ENCODE measurements at places on chromosomes 11 and 22. TPM values are rescaled to one million over a fixed set of nuclear protein-coding genes. Genes with fewer than 3 reads are reported as not detected.

Gene KDM4D
- 1.5 TPM for total RNA-seq

Gene BLID
- not detected for total RNA-seq

Gene FADD
- total RNA-seq, result 32.7 TPM

Gene ALDH3B2
- total RNA-seq, result not detected

Gene LYVE1
- total RNA-seq, result 0.13 TPM

Gene KLHL35
- 0.21 TPM for total RNA-seq

Gene OR6T1
- not detected for total RNA-seq

Gene WT1
- total RNA-seq, result not detected

Gene FLRT1
- total RNA-seq, result not detected

Gene ZW10
- total RNA-seq, result 14.4 TPM

GRCh38 chr11:67401495-67402191, at the start of gene PPP1CA:
Gene PPP1CA (minus strand): TSS chr11:67401858. CDS start chr11:67401782, 76 bp downstream.
- no peak for DNase-seq

GRCh38 chr11:88300888-88301487, 36.5 kb downstream of the CTSC start:
- DNase-seq, result no peak

DNA sequence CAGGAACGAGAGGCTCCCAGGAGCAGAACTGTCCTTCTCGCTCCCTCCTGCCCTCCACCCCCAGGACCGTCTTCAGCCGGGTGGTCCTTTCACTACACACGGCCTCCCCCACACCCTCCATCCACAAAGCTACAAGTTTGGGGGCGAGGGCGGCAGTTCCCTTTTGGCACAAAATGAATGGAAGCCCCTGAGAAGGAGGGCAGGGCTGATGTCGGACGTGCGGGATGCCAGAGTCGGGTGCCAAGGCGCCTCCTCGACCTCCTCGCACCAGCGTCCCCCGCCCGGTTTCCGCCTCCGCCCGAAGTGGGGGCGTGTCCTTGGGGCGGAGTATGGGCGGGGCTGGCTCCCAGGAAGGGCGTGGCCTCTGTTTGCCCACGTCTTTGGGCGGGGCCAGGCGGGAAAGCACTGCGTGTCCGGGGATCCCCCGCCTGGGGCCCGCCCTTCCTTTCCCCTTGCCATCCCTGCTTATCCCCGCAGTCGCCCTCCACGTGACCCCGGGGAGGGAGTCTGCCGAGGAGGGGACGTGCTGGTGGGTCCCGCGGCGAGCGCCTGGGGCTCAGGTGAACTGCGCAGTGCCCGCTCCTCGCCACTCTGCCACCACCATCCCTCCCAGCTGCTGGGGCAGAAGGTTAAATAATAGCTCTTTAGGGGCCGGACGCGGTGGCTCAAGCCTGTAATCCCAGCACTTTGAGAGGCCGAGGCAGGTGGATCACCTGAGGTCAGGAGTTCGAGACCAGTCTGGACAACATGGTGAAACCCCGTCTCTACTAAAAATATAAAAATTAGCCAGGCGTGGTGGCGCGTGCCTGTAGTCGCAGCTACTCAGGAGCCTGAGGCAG, 937 bp upstream of the EFEMP2 start:
- peak; percentile 87 for DNase-seq

- DNase-seq, result no peak
Measured at GRCh38 chr11:132231656-132232347, 861.4 kb downstream of the NTM start.

DNA sequence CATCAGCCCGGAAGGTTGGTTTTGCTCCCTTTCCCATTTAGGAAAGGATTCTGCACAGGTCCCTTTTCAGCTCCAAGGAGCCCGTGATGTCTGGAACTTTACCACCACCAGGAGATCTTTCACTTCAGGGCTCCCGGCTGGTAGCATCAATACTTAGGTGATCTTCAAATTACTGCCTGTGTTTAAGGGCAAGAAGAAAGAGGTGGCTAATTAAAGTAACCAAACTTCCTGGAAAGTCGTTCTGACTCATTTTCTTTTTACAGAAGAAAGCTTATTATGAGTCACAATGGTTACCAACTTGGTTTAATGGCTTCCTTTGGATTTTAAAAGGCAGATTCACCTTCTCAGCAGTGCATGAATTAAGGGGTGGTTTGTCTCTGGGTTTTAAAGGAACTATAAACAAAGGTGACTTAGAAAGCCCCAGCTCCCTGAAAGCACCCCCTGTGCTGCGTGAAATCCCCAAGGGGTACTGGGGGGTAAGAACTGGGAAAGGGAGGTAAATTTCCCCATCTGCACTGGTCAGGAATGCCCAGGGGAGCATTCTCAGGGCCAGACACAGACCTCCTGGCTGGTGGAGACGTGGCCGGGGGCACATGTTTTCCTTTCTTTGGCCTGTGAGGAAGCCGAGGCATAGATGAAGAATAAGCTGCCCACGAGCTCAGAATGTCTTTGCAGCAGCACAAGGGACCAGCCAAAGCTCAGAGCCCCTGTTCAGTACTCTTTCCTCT, 8.8 kb downstream of the POU2F3 start:
- peak; percentile 93 for DNase-seq

- no peak for DNase-seq
Measured at GRCh38 chr11:105720096-105720495, 110.2 kb downstream of the GRIA4 start.

DNA sequence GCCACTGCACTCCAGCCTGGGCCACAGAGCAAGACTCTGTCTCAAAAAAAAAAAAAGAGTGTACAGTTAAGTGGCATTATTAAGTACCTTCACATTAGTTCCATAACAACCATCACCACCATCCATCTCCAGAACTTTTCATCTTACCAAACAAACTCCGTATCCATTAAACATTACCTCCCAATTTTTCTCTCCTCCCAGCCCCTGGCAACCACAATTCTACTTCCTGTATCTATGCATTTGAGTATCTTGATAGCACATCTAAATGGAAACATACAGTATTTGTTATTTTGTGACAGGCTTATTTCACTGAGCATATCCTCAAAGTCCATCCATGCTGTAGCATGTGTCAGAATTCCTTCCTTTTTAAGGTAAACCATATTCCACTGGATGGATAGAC, 46.8 kb downstream of the DGCR2 start:
- no peak for DNase-seq

GRCh38 chr11:3942160-3942955, 86.9 kb downstream of the STIM1 start:
- DNase-seq, result no peak

DNA sequence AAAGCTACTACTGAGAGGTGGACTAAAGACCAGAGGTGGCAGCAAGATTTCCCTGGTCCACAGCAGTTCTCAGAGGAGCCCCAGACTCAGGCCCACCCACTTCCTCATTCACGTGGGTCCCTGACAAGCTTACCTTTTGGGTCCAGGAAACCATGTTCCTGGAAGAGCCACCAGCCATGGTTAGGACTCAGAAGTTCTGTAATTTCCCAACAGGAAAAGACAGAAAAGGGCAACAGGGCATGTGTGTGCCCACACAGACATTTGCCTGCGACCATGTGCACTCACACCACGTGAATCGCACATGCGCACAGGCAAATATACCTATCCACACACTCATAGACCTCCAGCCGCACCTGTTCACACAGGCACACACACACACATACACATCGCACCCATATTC, 42.9 kb downstream of the LRRC32 start:
- no peak for DNase-seq

DNA sequence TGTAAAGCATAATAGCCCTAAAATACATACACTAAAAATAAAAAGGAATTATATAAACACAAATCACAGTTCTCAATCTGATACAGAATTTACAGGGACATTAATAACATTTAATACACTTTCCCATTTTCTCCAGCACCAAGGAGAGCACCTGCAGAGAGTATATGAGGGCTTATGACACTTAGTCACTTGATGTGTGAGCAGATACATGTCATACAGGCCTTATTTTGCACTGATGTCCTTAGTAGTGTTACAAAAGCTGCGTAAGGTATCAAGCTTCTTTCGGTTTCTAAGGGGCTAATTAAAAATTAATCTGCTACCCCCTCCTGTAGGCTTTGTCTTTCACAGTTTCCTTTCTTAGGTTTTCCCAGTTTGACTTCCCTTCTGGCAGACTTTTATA, 61.3 kb downstream of the TRIM44 start:
- no peak for DNase-seq

DNA sequence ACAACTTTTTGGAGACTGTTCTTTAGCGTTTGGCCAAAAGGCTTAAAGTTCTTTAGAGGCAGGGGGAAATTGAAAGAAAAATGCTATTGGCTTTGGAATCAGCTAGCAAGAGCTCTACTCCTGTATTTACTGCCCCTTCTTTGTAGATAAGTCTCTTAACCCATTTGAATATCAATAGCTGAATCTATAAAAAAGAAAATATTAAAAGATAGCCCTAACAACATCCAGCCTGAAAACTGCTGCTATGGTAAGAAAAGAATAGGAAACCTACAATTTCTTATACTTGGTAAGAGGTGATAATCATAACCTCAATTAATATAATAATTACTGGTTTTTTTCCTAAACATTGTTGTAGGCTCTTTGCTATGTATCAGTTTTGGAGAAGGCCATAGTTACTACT, at the start of gene OR5B12:
Gene OR5B12, minus strand, starts transcription at position 101 of the 400 bp plus-strand sequence. CDS start 2,085 bp downstream, outside the sequence.
- no peak for DNase-seq

DNA sequence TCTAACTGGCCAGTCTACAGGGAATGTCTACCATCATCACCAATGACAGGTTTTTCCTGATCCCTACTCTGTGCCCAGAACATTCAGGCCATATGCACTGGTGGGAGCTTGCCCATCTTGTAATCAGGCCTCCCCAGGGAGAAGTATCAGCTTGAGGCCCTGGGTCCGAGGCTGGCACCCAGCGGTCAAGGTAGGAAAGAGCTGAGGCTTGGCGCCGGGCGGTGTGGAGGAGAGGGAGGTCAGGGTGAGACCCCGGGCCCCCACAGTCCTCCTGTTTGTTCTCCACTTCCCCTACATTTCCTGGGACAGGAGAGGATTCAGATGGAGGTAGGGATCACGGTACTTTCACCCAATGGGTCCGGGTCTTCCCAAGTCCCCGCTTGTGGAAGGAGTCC, 15.5 kb downstream of the TSKU start:
- DNase-seq, result no peak

DNA sequence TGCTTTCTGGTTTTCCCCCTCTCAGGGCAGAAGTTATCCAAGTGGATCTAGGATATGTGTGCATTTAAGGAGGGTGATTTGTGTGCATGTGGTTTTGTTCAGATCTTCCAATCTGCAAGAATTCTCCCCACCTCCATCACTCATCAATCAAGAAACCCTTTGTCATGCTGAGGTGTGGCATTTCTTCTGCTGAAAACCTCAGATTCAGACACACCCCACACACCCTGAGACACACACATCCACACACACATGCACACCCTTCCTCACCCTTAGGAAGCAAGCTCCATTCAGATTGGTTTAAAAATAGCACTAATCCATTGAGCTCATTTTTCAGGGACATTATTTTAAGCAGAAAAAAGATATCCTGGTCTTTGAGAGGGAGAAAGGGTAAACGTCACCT, 106.1 kb upstream of the HSD17B12 start:
- DNase-seq, result no peak

GRCh38 chr11:44559207-44559939, 6.1 kb upstream of the CD82 start:
- peak; percentile 85 for DNase-seq

DNA sequence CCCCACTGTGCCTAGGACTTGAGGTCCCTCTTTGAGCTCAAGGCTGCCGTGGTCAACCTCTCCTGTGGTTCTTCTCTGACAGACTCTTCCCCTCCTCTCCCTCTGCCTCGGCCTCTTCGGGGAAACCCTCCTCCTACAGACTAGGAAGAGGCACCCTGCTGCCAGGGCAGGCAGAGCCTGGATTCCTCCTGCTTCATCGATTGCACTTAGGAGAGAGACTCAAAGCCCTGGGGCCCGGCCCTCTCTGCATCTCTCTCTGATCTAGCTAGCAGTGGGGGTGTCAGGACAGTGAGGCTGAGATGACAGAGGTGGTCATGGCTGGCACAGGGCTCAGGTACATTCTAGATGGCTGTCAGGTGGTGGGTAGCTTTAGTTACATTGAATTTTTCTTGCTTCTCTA, 63.6 kb upstream of the EMID1 start:
- DNase-seq, result no peak

GRCh38 chr11:82909015-82909640, 7.6 kb downstream of the DDIAS start:
- DNase-seq, result no peak

DNA sequence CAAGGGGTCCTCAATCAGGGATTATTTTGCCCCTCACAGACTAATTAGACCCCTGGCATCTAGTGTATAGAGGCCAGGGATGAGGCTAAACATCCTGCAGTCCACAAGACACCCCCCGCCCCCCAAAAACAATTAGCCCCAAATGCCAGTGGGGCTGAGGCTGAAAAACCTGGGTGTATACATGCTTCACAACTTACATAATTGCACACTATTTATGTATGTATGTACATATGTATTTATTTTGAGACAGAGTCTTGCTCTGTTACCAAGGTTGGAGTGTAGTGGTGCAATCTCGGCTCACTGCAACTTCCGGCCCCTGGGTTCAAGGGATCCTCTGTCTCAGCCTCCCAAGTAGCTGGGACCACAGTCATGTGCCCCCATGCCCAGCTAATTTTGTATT, 28.8 kb upstream of the SHANK2 start:
- no peak for DNase-seq

- DNase-seq, result no peak
Measured at GRCh38 chr11:17768547-17768946, 34.0 kb downstream of the KCNC1 start.

DNA sequence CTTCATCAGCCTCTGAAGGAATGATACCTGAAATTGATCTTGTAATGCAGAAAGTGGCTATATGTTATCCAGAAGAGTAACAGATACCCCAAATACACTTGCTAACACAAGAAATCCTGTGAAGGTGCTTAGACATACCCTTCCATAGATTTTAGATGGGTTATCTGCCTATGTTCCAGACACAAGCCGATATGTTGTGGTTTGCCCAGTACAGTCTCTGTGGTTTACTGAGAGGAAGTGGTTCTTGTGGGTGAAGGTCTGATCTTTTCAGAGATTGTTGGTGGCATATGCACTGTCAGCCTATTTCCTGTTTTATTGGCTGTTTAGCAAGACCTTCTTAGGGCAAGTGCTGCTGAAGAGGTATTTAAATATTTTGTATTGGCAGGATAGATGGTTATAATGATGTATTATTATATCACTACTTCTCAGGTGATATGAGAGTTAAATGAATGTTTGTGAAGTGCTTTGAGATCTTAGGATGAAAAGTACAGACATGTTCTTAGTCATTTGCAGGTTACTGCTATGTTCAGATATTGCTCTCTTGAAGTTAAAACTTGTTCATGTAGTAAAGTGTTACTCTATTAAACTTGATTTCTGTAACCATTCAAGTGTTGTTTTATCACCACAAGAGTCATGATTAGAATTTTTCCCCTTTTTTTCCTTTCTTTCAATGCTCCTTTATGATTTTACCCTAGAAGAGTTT, 8.2 kb downstream of the ARHGEF12 start:
- peak; percentile 91 for DNase-seq

- DNase-seq, result no peak
Measured at GRCh38 chr11:75324740-75325139, 26.7 kb downstream of the ARRB1 start.

GRCh38 chr22:20203552-20204201, 52.8 kb upstream of the CCDC188 start:
- no peak for DNase-seq

- peak; percentile 35 for DNase-seq
Measured at GRCh38 chr22:25749420-25750169, 7.6 kb downstream of the MYO18B start.

GRCh38 chr11:73308961-73309919, 1.2 kb downstream of the ARHGEF17 start:
- DNase-seq, result no peak
